ENCODE measurements at places on chromosomes 2 and 18.

DNA sequence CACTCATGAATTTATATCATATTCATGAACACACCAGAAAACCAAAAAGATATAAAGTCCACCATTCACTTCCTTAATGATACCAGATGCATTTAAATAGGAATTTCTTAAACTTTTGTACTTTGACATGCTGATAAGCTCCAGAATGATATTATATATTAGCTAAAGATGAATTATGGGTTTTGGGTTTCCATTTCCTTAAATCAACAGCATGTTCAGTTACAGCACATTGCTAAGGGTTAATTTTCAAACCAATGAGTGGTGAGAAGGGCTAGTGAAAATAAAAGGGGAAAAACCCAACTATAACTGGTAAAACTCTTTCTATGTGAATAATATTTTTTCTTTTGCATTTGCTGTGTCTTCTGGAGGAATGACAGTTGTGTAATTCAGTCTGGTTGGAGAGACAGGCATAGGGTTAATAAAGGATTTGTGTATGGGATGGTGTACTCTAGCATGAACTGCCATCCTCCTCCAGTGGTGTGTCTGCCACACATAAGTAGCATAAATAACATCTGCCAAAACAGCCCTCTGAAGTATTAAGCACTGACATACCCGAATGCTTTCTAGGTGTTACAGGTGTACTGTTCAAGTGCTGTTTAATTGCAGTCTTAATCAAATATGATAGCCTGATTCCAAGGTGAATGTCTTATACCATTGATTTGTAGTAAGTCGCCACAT lies 19.3 kb upstream of the CPS1 start:
- H3K27me3 ChIP-seq, result no peaks in the 10 kb centered on the region
- DNase-seq, result no peak
- no peak overlapping the region for H3K27ac ChIP-seq
- no peaks in the 10 kb centered on the region for H3K36me3 ChIP-seq
- H3K4me1 ChIP-seq, result no peaks in the 10 kb centered on the region

DNA sequence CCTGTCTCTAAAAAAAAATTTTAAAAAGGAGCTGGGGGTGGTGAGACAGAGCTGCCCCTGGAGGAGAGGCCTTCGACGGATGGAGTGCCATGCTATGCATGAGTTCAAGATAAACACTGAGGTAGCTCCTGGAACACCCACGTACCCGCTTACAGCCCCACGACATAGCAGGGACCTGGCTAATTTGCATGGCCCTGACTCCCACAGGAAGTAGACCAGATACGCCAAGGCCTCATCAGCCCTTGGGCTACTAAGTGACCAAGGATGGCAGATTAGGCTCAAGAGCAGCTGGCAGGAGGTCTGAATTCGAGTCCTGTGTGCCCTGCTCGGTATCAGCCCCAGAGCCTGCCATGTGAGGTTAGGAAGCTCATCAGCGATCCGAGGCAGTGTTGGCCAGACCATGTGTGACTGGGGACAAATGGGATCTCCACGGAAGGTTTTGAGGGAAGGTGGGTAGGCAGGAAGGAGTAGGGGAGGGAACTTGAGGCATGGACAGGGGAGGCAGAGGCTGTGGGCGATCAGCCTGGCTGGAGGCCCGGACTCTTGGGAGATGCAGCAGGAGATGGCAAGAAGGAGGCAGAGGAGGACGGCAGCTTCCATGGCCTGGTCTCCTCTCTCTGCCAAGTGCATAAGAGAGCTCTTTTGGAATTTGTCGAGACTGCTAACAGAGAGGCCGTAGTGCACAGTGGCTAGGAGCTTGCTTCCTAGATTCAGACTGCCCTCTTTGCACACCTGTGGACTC lies 218.3 kb downstream of the GLI2 start:
- DNase-seq, result no peak
- H3K27ac ChIP-seq, result no peak overlapping the region
- H3K27me3 ChIP-seq, result no peaks in the 10 kb centered on the region
- H3K4me3 ChIP-seq, result no peak overlapping the region
- no peaks in the 10 kb centered on the region for H3K4me1 ChIP-seq

GRCh38 chr2:105760191-105760590 lies 15.5 kb downstream of the NCK2 start:
- no peak overlapping the region for H3K4me3 ChIP-seq
- H3K27ac ChIP-seq, result no peak overlapping the region
- no peaks in the 10 kb centered on the region for H3K4me1 ChIP-seq
- H3K27me3 ChIP-seq, result no peaks in the 10 kb centered on the region
- no peak for DNase-seq
- no peaks in the 10 kb centered on the region for H3K36me3 ChIP-seq

GRCh38 chr2:69817729-69818501 lies 11.5 kb upstream of the GMCL1 start:
- H3K4me1 ChIP-seq, result no peaks in the 10 kb centered on the region
- H3K4me3 ChIP-seq, result no peak overlapping the region
- DNase-seq, result no peak
- H3K36me3 ChIP-seq, result no peaks in the 10 kb centered on the region

- H3K4me1 ChIP-seq, result peaks cover 4% of the 10 kb centered on the region
- peaks cover 29% of the 10 kb centered on the region for H3K36me3 ChIP-seq
- no peak overlapping the region for H3K4me3 ChIP-seq
Measured at GRCh38 chr2:11810237-11810977, 64.0 kb downstream of the LPIN1 start.

DNA sequence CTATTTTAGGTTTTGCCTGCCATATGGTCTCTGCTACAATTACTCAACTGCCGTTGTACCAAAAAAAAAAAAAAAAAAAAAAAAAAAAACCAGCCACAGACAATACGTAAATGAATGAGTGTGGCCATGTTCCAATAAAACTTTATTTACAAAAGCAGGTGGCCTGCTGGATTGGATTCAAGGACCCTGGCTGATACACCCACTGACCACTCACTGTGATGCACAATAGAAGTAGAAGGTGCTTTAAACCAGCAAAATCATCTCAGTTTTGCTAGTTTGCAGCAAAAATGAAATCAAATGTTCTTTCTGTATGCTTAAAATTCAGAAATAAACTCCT lies 137.4 kb downstream of the AKAIN1 start:
- no peak for DNase-seq
- H3K27ac ChIP-seq, result no peak overlapping the region
- no peaks in the 10 kb centered on the region for H3K27me3 ChIP-seq
- H3K4me3 ChIP-seq, result no peak overlapping the region
- H3K4me1 ChIP-seq, result no peaks in the 10 kb centered on the region

DNA sequence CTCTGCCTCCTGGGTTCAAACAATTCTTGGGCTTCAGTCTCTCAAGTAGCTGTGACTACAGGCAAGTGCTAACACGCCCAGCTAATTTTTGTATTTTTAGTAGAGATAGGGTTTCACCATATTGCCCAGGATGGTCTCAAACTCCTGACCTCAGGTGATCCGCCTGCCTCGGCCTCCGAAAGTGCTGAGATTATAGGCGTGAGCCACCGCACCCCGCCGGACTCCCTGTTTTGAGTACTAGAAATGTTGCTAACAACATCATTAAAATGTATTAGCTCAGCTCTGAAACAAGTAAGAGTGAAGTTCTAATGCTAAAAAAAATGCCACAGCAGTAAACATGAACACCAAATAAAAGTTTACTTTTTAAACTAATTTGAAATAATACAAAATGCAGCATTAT lies 937.7 kb downstream of the CPS1 start:
- H3K27me3 ChIP-seq, result no peaks in the 10 kb centered on the region
- no peak overlapping the region for H3K27ac ChIP-seq
- no peak for DNase-seq
- no peak overlapping the region for H3K4me3 ChIP-seq
- no peaks in the 10 kb centered on the region for H3K4me1 ChIP-seq

DNA sequence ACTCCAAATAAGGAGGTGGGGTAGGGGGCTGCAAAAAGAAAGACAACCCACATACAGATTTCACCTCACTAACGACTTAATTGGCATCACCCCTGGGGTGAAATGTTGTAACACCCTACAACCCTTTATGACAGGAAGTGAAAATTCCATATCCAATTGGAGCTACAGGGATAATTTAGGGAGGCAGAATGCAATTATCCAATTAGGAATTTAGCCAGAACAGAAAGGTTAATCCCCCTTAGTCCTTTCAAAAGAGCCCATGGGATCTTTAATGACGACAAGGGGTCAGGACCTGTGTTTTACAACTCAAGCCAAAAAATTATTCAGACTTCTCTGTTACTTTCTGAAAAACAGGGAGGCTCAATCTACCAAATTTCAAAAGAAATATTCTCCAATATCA lies 1027.1 kb downstream of the TMEM182 start:
- no peak for DNase-seq
- H3K4me3 ChIP-seq, result no peak overlapping the region
- H3K36me3 ChIP-seq, result no peaks in the 10 kb centered on the region

DNA sequence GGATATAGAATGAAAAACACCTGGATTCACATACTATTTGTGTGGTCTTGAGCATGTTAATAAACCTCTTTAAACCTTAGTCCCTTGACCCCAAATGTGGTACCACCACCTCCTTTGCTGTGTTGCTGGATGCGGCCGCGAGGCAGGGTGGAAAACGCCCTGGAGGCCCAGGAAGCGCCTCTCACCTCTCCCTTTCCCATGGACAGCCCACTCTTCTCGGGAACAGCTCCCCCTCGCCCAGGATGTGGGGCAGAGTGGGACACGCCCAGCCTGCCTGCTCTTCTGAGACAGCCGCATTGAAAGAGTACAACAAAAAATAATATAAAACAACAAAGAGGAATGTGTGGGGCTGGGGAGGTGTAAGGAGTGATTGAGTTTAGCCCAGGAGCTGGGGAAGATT lies 549.0 kb upstream of the ID2 start:
- H3K36me3 ChIP-seq, result no peaks in the 10 kb centered on the region
- no peak for DNase-seq
- H3K4me1 ChIP-seq, result no peaks in the 10 kb centered on the region

DNA sequence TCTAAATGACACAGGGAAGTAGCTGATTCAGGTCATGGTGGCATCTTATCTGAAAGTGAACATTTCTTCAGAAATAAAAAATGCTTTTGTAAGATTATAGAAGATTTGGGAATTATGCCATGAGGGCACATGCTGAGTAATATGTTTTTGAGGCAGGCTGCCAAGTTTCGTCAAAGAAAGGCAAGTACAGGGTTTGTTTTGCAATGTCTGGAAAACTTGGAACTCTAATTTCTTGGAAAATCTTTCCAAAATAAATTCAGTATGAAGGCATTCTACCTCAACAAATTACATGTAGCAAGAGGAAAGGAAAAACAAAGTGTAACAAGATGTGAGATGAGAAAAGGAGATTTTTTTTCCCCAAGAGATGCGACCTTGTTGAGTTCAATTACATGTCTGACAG lies 167.7 kb downstream of the PLCL1 start:
- peaks cover 19% of the 10 kb centered on the region for H3K4me1 ChIP-seq
- DNase-seq, result peak; percentile 79
- H3K4me3 ChIP-seq, result no peak overlapping the region
- no peaks in the 10 kb centered on the region for H3K36me3 ChIP-seq
- no peaks in the 10 kb centered on the region for H3K27me3 ChIP-seq

GRCh38 chr2:152542995-152543481 lies 174.2 kb downstream of the PRPF40A start:
- H3K4me3 ChIP-seq, result no peak overlapping the region
- H3K4me1 ChIP-seq, result peaks cover 28% of the 10 kb centered on the region
- peak overlapping the region; percentile 87 for H3K27ac ChIP-seq
- peak; percentile 60 for DNase-seq
- H3K27me3 ChIP-seq, result no peaks in the 10 kb centered on the region

All from adrenal gland (tissue), 19 donors.